ENCODE measurements at places on chromosomes 4 and X.

- DNase-seq = no peak
Observed at GRCh38 chrX:6163721-6164120, 64.9 kb downstream of the NLGN4X start.

GRCh38 chr4:128488055-128488705 is 200.6 kb upstream of the PGRMC2 start:
- DNase-seq = no peak

DNA sequence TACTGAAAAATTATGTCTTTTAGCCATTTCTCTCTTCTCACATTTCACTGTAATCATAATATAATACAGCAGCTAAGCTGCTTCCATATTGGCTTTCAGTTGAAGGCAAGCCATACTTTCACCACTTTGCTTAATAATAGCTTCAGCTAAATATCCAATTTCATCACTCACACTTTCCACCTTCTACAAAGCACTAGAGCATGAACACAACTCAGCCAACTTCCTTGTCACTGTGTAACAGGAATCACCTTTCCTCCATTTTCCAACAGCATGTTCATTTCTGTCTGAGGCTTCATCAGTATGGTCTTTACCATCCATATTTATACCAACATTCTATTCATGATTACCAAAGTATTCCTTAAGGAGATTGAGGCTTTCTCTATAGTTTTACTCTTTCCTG is 219.8 kb upstream of the CTSO start:
- no peak for DNase-seq

GRCh38 chrX:152929898-152930297 is 32.0 kb downstream of the ZNF185 start:
- no peak for DNase-seq

DNA sequence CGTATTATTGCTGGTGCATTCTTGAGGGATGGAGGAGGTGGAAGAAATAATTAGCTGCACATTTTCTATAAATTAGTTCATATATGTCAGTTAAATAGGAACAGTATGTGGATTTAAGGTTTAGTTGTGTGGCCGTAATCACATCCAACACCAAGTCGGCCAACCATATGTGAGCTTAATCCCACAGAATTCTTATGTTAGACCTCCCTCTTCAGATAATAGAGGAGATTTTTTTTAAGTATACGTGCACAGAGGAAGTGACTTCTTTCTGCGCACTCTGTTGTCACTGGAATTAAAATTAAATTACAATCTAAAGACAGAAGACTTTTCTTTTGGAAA is 2.1 kb downstream of the SEPTIN11 start:
- DNase-seq = no peak

GRCh38 chr4:157246964-157247363 is 26.4 kb downstream of the GRIA2 start:
- no peak for DNase-seq

- DNase-seq = no peak
Observed at GRCh38 chr4:74431113-74431826, 13.7 kb upstream of the AREG start.

- DNase-seq = no peak
Observed at GRCh38 chrX:153408221-153408721, 3.0 kb upstream of the ZFP92 start.

- no peak for DNase-seq
Observed at GRCh38 chr4:4519297-4519894, 22.5 kb downstream of the STX18 start.

DNA sequence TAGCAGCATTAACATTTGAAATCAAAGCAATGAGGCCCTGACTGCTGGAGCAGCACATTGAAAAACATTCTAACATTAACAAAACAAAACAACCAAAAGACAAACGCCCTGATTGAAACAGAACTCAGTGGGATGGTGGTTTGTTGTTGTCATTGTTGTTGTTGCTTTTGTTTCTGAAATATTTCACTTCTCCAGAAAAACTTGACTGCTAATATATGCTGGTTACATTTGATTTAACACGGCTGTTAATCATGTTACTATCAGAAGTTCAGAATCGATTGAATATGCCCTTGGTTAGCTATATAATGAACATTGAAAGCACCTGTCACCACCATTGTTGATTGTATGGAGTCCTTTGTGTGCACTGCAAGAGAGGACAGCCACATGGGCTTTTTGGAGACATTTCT is 790.4 kb upstream of the GALNTL6 start:
- no peak for DNase-seq

GRCh38 chrX:98795636-98796035 is 1614.4 kb downstream of the PCDH19 start:
- DNase-seq = no peak

DNA sequence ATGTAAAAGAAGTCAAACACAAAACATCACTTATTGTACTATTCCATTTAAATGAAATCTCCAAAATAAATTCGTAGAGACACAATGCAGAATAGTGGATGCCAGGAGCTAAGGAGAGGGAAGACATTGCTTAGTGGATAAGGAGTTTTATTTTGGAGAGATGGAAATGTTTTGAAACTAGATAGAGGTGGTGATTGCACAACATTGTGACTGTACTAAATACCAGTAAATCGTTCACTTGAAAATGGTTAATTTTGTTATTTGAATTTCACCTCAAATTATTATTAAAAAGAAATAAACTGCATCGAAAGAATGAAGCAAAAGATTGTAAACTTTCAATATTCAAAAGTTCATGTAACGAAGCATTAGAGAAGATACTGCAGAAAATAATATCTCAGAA is 9.7 kb upstream of the ACSL4 start:
- no peak for DNase-seq

GRCh38 chr4:52111995-52112394 is 60.9 kb downstream of the SPATA18 start:
- no peak for DNase-seq

GRCh38 chr4:28948501-28948900 is 1771.7 kb upstream of the PCDH7 start:
- DNase-seq = no peak

GRCh38 chr4:36786519-36786918 is 458.0 kb upstream of the NWD2 start:
- DNase-seq = no peak

DNA sequence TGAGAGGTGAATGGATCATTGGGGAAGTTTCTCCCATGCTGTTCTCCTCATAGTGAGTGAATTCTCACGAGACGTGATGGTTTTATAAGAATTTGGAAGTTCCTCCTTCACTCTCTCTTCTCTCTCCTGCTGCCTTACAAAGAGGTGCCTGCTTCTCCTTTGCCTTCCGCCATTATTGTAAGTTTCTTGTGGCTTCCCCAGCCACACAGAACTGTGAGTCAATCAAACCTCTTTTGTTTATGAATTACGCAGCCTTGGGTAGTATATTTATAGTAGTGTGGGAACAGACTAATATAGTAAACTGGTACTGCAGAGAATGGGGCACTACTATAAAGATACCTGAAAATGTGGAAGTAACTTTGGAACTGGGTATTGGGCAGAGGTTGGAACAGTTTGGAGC is 7.8 kb upstream of the CTAG2 start:
- no peak for DNase-seq

DNA sequence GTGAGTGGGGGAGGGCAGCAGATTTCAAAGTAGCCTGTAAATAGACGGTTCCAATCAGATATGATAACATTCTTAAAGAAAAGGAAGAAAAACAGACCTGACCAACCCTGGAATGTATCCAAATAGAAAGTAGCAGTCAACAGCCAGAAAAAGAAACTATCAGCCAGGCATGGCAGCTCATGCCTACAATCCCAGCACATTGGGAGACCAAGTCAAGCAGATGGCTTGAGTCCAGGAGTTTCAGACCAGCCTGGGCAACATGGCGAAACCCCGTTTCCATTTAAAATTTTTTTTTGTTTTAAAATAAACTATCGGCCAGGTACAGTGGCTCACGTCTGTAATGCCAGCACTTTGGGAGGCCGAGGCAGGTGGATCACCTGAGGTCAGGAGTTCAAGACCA is 125.0 kb downstream of the THOC2 start:
- no peak for DNase-seq

DNA sequence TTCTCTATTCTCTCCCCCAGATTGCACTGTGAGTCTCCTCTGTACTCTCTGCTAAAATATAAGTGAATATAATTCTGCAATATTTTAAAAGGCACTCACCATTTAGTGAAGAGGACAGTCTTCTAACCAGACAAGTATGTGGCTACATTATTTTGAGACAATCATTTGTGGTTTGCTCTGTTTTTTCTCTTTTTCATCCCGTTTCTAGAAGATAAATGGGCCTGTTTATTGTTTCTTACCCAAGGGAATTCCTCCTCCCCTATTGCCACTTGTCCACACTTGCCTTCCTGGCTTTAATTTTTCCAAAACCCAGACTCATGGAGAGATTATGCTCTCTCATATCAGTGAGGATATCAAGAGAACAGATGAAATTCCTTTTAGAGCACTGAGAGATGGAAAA is 18.6 kb upstream of the IL13RA2 start:
- DNase-seq = no peak

DNA sequence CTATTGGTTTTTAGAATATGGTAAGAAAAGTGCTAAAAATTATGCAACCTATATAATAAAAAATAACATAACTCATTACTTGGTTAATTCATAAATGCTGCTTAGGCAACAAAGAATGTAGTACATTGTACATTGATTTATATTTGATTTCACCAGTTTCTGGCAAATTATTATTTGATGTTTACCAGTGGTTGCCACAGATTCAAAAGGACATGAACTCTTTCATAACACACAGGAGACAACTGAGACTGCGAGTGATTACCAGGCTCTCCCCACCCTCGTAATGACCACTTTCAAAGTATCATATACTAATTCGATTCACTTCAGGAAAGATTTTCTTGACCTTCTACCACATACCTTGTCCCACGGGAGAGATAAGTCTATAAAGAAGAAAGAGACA is 158.5 kb downstream of the NR3C2 start:
- DNase-seq = no peak

- DNase-seq = no peak
Observed at GRCh38 chrX:135094726-135095125, 25.6 kb downstream of the ETDB start.
